ENCODE measurements at places on chromosomes 7 and 10. TPM values are rescaled to one million over a fixed set of nuclear protein-coding genes. Genes with fewer than 3 reads are reported as not detected.

Gene ANXA8L1
- not detected for polyA plus RNA-seq

Gene CASTOR2
- polyA plus RNA-seq = 8.4 TPM

Gene JCAD
- 29.7 TPM for polyA plus RNA-seq

Gene STEAP2
- 22.7 TPM for polyA plus RNA-seq

Gene SSC4D
- 4.3 TPM for polyA plus RNA-seq

Gene TRIM73
- 7.6 TPM for polyA plus RNA-seq

Gene HABP2
- 0.52 TPM for polyA plus RNA-seq

Gene EPHB6
- polyA plus RNA-seq = 18.0 TPM

Gene SEMA3E
- polyA plus RNA-seq = 1.3 TPM

Gene FAM131B
- polyA plus RNA-seq = 2.1 TPM

Gene PROSER2
- 4.0 TPM for polyA plus RNA-seq

Gene TRIL
- 51.3 TPM for polyA plus RNA-seq

Gene SKIDA1
- polyA plus RNA-seq = 12.2 TPM

Gene CRHR2
- 0.07 TPM for polyA plus RNA-seq

Gene MMRN2
- polyA plus RNA-seq = 23.7 TPM

Gene ADAMTS14
- 1.1 TPM for polyA plus RNA-seq

Gene MKI67
- polyA plus RNA-seq = 89.3 TPM

Gene NPY
- polyA plus RNA-seq = not detected

Gene C7orf57
- polyA plus RNA-seq = 0.95 TPM

Gene FZD8
- polyA plus RNA-seq = 10.5 TPM

Gene TCERG1L
- 1.3 TPM for polyA plus RNA-seq

Gene SLC13A1
- 33.5 TPM for polyA plus RNA-seq

Gene SPDYE5
- 7.3 TPM for polyA plus RNA-seq

Gene SPDYE8
- polyA plus RNA-seq = 1.1 TPM

Gene STN1
- 24.1 TPM for polyA plus RNA-seq

Gene RAMP3
- 8.2 TPM for polyA plus RNA-seq

Gene NOS3
- polyA plus RNA-seq = 8.7 TPM

Gene TAS2R3
- polyA plus RNA-seq = 1.2 TPM

Gene SLC18A3
- polyA plus RNA-seq = not detected

Gene PAPSS2
- polyA plus RNA-seq = 37.2 TPM

Gene EGFR
- 34.9 TPM for polyA plus RNA-seq

Gene ASAH2
- 6.8 TPM for polyA plus RNA-seq

Gene ASZ1
- polyA plus RNA-seq = not detected

Data from left kidney (tissue), 8 donors.